ENCODE measurements at places on chromosomes 2 and 18.

- DNase-seq = no peak
These were observed 262.2 kb downstream of the PHLPP1 start for GRCh38 chr18:62977512-62977911.

GRCh38 chr18:6566338-6566911 lies 151.7 kb upstream of the L3MBTL4 start:
- DNase-seq = no peak

DNA sequence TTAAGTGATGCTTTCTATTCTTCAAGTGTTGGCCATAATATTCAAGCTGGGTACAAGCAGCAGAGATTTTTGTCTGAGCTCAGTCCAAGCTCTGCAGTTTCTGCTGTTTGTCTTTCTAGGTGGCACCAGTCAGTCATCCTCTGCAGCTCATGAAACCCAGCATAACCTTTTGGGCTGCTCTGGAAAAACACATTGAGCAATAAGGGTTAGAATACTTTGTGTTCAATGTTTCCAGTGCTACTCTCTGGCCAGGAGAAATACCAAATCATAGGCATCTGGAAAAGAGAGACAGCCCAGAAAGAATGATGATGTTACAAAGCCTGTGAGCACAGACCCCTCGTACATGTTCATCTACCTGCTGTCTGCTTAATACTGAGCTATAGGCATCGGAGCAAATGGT lies 19.5 kb upstream of the WIPF1 start:
- no peak for DNase-seq

DNA sequence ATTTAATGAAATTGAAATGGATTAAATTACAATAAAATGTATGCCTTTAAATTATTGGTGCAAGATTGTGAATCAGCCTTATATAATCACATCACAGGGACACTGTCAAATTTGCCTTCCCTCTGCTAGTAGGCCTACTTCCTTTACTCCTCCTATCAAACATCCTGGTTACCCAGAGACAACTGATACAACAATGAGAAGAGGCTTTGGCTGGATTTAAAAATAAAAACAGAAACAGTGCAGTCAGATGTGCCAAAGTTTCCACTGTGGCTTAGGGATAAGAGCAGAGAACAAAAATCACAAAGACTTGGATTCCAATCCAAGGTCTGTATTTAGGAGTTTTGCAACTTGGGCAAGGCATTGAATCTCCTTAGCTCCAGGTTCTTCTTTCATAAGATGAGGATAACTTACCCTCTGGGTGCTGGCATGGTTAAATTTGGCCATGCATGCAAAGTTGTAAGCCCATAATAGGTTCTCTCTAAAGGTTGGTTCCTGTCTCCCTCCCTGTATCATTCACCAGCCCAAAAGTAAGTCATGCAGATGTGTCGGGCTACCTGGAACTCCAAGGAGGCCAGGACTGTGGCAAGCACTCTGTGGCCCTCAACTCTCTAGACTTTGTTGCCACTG lies 99.3 kb upstream of the LRATD1 start:
- no peak for DNase-seq

GRCh38 chr2:224038049-224038829 lies 847 bp downstream of the SERPINE2 start:
- DNase-seq = no peak

DNA sequence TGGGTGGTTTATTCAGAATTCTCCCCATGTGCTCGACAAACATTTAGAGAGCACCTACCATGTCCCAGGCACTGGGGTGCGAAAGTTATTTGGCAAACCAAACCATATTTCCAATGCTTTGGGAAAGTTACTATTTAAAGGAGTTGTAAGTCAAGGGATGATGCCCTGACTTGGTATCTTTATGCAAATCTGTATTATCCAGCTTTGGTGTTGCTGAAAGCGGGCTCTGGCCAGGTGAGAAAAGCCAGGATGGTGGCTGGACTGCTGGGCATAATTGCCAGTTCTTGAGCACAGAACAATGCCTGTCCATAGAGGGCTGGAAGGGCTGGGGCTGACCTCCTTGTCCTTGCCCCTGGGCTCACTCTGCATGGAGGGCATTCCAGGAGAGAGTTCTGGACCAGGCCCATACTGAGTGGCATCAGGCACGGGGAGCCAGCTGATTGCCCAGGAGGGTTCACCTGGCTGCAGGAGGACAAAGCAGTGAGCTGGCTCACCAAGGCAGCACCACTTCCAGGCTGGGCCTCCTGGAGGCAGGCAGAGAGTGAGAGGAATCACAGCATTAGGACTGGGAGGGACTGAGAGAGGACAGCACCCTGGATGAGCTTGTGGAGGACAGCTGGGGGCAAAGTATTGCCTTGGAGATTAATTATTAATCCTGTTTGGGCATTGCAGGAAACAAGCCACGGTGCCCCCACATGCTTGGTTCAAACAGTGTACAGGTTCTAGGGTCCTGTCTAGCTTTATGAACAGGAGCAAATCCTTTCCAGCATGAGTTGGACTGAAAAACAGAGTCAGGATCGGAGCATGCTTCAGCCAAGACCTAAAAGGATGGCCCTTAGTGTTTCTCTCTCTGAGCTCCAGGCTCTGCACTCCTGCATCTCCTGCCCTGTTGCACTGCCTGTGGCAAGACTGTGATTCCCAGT lies 7.1 kb downstream of the KHK start:
- DNase-seq = no peak

DNA sequence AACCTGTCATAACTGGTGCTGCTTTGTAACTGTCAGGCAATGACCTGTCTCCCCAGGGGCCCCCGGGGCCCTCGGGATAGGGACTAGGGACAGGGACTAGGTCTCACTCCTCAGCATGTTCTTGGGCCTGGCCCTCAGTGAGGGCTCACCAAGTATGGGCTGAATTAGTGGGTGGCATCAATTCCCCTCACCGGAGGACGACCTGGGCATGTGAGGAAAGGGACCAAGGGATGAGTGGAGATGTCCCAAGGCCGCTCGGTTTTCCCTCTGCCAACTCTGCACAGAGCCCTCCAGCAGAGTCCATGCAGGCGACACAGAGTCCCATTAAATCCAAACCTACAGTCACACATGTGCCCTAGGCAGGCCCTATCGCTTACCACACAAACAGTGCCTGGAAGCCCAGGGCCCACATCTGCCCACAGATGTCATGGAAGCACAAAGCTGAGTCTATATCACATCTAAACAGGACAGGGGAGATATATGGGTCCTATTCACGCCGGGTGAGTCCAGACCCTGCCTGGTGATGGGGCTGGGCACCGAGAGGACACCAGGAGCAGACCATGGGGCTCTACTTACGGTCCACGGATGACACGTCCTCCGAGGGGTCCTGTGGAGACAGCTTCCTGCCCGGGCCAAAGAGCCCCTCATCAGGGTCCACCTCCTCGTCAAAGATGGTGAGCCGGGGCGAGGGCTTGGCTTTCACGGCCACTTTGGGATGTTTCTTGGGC lies 26.6 kb downstream of the HS1BP3 start:
- DNase-seq = no peak

GRCh38 chr2:170162271-170162632 lies 15.7 kb upstream of the MYO3B start:
- DNase-seq = no peak

- no peak for DNase-seq
These were observed 28.0 kb downstream of the SRSF7 start for GRCh38 chr2:38723173-38723572.

GRCh38 chr2:129754421-129754820 lies 225.0 kb upstream of the RAB6C start:
- DNase-seq = no peak

DNA sequence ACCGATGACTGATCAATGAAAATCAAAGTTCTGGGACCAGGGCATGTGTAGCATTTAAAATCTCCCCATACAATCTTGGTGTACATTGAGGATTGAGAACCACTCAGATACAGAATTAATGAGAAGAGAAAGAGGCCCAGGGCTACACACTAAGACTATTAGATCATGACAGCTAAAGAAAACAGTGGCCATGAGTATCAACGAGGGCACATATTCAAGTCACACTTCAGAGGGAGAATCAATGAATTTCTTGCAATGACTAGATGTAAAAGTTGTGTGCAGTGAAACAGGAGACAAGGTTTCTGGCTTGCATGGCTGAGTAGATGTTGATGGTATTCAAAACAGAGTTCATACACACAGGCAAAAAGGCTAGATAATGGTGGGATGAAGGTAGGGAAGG lies 29.1 kb downstream of the METTL8 start:
- no peak for DNase-seq

Data from NCI-H2081 treated with DMSO at 0.1 percent for 48 hours (cell line).